ENCODE measurements at places on chromosomes 5 and 9.
A peak's percentile ranks its signal among the peaks of the same experiment; 100 is the strongest.

GRCh38 chr5:72844218-72844603 is 27.8 kb downstream of the TNPO1 start:
- no peak for DNase-seq

GRCh38 chr9:127689329-127690000 is 17.3 kb upstream of the CFAP157 start:
- DNase-seq: no peak

DNA sequence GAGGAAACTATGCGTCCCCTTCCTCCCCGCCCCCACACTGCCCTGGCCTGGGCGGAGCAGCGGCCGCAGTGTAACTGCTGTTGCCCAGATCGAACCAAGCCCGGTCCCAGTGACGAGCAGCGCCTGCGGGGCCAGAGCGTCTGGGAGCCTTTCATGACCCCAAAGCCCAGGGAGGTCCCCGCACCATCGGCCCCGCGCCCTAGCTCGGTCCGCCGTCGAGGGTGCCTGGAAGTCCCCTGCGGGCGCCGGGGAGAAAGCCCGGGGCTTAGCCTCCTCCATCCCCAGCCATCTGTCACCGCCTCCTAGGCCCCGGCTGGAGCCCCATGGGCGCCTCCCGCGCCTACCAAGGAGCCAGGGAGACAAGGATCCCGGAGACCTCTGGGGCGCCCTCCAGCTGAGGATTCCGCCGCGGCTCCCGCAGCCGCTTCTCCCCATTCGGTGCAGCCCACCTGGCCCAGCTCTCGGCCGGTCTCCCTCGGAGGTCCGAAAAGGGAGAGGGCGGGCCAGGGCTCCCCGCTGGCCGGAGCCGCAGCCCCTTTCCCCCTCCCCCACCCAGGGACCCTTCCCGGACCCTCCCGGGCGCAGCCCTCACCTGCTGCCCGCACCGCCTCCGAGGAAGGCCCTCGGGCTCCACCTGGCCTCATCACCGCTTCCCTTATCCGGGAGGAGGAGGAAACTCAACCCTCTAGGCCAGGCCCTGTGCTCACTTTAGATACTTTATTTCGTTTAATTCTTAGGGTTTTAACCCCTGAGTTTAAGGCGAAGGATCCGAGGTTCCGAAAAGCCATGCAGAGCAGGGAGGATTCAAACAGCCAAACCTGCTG is 45.6 kb downstream of the APTX start:
- no peak for DNase-seq

- DNase-seq: no peak
These were observed 474.2 kb downstream of the DNAH5 start for GRCh38 chr5:13470263-13470662.

- peak; percentile 19 for DNase-seq
These were observed 33.0 kb upstream of the WHRN start for GRCh38 chr9:114538241-114538640.

- no peak for DNase-seq
These were observed 35.3 kb upstream of the HSPA9 start for GRCh38 chr5:138610415-138610917.

- DNase-seq: no peak
These were observed 1.6 kb upstream of the DNAH5 start for GRCh38 chr5:13946111-13946510.

DNA sequence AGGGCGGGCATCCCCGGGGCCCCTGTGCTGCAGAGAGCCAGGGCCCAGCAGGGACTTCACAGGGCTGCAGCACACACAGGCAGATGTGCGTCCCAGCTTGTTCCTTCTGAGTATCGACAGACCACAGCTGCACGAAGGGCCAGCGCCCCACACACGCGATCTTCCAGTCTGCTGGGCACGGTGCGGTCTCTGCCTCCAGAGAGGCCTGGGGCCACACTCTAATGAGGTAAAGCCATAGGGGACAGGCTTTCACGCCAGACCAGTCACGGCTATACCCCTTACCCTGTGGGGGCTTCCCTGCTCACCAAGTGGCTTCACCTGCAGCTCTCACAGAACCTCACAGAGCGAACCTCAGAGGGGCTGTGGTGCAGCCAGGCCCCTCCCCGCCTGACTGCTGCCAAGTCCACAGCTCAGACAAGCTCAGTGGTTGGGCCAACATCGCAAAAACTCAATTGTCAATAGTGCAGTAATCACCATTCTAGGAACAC is 82.2 kb downstream of the SHB start:
- DNase-seq: no peak

GRCh38 chr9:108642871-108643270 is 212.9 kb downstream of the ACTL7B start:
- no peak for DNase-seq

GRCh38 chr5:29387384-29387783 is 1806.1 kb upstream of the CDH6 start:
- DNase-seq: no peak

- no peak for DNase-seq
These were observed 38.6 kb downstream of the HTR4 start for GRCh38 chr5:148615644-148616275.

- DNase-seq: no peak
These were observed 280.2 kb downstream of the CDK5RAP2 start for GRCh38 chr9:120299785-120300184.
